SHP77 treated with DMSO at 0.1 percent for 48 hours (cell line): ENCODE measurements at places on chromosomes 2 and 18.

DNA sequence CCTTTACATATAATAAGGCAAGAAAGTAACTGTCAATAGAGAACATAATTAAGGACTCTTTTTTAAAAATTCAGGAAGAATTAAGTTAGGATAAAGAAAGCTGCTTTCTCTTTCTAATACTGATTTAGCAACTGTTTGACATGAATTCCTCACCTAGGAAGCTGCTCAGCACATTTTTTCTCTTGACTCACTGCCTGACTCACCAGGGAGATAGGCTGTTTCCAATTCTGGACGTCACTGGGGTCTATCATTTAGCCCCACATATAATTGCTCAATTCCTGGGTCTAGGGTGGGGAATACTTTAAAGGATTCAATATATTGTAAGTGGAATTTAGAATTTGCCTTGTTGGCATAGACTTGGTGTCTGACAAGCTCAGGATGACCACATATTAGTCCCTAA lies 50.8 kb upstream of the UGP2 start:
- DNase-seq: no peak

DNA sequence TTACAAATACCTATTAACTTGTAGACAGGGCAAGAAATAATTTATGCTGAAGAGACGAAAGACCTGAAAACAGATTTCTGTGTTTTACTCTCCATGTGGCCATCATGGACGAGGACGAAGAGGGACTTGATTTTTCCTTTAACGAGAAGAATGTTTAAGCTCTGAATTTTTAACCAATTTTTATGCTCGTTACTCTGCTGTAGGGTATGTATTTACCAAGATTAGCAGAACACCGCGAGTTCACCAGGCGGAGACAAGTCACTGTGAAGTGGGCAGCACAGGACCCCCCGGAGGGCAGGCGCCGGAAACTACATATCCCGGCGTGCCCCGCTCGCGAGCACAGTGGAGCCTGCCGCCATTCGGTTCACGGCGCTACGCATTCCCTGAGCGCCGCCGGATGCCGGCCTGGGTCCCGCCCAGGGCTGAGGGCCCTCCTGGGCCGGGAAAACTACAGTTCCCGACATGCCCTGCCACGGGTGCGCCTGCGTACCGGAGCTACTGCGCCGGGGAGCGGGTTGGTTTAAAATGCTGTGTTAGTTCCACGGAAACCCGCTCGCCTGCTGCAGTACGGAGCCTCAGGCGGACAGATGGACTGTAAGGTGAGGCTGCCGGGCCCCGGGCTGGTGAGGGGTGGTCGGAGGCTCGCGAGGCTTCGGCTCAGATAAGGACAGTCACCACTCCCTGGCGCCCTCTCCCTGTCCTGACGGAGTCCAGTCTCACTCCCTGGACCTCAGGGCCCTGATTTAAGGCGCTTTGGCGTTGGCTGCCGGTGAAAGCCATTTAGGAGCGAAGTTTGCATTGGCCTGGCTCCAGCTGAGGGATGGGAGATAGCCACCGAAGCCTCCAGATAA lies at the start of gene CCDC150:
Gene CCDC150 (plus strand): TSS at position 536 of the 851 bp plus-strand sequence. CDS start 52 bp downstream, at position 588.
- DNase-seq: peak; percentile 85

- DNase-seq: no peak
Observed at GRCh38 chr2:149068996-149069888, 30.7 kb downstream of the LYPD6B start.

- peak; percentile 91 for DNase-seq
Observed at GRCh38 chr2:176763851-176764404, 448.7 kb upstream of the HNRNPA3 start.

DNA sequence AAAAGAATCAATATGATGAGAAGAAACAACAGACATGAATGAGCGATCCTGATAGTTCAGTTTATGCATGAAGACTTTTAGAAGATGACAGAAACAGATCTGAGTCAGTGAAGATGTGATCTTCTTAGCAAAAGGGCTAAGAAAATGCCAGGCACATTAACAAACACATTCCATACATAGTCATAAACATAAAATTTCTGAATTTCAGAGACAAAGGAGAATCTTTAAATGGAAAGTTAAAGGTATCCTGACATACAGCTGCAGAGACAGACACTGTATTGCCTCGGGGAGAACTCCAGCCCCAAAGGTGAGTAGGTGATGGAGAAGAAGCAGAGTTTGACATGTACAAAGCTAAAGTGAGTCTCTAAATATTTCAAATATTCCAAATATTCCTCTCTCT lies 40.6 kb upstream of the FN1 start:
- DNase-seq: no peak
